Dorsolateral prefrontal cortex (tissue), 122 donors: ENCODE measurements at places on chromosomes 6 and 20.

GRCh38 chr20:55605594-55605993, 399.7 kb downstream of the CBLN4 start:
- no peak for DNase-seq

GRCh38 chr20:39876976-39877635, 811.9 kb downstream of the MAFB start:
- DNase-seq, result no peak

DNA sequence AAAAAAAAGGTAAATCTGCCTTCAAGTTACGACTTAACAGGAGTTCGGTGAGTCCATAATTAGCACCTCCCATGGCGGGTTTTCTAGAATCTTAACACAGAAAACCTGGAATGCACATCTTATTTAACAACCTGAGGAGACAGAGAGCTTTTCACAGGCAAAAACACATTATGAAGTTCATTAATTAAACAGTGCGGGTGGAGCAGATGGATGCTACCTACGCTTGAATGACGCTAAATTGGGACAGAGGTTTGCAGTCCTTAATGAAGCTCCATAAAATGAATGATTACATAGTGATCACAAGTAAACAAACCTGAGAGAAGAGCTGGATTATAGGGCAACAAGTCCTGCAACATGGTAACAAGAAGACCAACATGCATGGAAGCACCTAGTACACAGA, 81.0 kb downstream of the INSM1 start:
- DNase-seq, result no peak

- no peak for DNase-seq
Observed at GRCh38 chr20:35690265-35690664, 8.9 kb downstream of the NFS1 start.

DNA sequence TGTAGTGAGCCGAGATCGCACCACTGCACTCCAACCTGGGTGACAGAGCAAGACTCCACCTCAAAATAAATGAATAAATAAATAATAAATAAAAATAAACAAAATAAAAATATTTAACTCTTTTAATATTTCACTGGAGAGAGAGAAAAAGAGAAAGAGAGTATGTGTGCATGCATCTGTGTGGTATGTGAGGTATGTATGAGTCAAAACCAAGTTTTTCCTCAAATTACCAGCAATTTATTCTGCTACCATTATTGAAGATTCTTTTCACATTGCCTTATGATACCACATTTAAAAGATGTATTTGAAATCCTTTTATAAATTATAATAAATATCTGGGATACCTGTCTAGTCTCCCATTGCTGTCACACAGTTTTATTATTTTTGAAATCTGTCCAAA, 122.1 kb downstream of the CD164 start:
- no peak for DNase-seq
